ENCODE measurements at places on chromosomes 7 and 10. TPM values are rescaled to one million over a fixed set of nuclear protein-coding genes. Genes with fewer than 3 reads are reported as not detected.

- DNase-seq: no peak
- no peak overlapping the region for H3K4me3 ChIP-seq
- no peaks in the 10 kb centered on the region for H3K36me3 ChIP-seq
Measured at GRCh38 chr10:14608381-14609001, 166.2 kb downstream of the FAM107B start.

DNA sequence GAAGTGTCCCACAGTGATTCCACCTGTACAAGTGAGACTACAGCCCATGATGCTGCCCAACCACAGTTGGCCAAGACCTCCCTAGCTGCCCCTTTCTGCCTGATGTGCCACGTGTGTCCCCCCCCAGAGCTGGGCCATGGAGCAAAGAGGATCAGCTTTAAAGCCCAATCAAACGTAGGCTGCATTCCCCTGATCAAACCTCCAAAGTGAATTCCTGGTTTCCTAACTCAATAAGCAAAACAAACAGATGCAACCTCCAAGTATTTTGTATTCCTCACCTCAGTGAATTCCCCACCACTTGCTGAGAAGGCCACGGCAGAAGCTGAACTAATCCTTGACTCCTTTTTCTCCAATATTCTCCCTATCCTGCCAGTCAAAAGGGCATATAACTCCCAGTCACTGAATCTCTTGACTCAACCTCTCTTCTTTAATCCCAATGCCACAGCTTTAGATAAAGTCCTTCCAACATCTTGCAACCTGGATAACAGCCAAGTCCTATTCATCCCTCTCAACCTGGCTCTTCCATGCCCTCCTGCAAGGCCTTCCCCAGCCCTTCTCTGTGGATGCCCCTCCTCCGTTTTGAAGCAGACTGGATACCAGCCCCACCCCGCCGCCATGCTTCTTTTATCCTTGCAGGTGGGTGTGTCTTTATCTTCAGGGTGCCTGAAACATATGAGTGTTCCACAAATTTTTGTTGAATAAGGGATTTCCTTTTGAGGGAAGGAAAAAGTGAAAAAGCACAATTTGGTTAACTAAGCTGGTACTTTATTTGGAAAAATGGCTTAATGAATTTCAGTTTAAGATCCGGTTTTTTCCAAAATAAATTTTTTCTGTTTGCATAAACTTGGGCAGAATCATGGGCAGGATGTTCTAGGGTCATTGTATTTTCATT is 285.2 kb upstream of the MKLN1 start:
- H3K4me3 ChIP-seq: no peak overlapping the region
- peaks cover 31% of the 10 kb centered on the region for H3K36me3 ChIP-seq
- no peak for DNase-seq
- H3K27ac ChIP-seq: peak overlapping the region; percentile 6

DNA sequence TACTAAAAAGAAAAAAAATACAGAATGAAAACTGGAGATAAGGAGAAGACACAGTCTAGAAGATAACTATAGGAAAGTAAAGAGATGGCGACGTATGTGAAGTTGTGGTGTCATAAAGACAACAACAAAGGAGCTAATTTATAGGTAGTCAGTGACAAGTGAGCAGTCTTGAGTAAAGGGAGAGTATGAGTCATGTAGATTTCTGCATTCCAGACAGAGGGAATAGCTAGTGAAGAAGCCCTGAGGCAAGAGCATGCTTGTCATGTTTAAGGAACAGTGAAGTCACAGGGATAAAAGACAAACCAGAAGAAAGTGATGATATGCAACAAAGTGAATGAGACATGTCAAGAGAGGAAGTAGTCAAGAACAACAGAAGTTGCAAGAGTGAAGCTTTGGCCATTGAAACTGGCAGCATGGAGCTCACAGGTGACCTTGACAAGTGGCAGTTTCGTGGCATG is 2.3 kb upstream of the MIOS start:
- peaks cover 5% of the 10 kb centered on the region for H3K36me3 ChIP-seq
- H3K4me1 ChIP-seq: peaks cover 4% of the 10 kb centered on the region
- no peaks in the 10 kb centered on the region for H3K27me3 ChIP-seq

GRCh38 chr7:81355911-81356310 is 413.9 kb downstream of the HGF start:
- H3K27me3 ChIP-seq: no peaks in the 10 kb centered on the region
- no peak overlapping the region for H3K4me3 ChIP-seq

GRCh38 chr7:114789161-114789560 is 132.7 kb upstream of the MDFIC start:
- peak overlapping the region; percentile 66 for H3K27ac ChIP-seq
- peak; percentile 17 for DNase-seq
- no peak overlapping the region for H3K4me3 ChIP-seq
- H3K27me3 ChIP-seq: no peaks in the 10 kb centered on the region
- H3K36me3 ChIP-seq: peaks cover 6% of the 10 kb centered on the region

DNA sequence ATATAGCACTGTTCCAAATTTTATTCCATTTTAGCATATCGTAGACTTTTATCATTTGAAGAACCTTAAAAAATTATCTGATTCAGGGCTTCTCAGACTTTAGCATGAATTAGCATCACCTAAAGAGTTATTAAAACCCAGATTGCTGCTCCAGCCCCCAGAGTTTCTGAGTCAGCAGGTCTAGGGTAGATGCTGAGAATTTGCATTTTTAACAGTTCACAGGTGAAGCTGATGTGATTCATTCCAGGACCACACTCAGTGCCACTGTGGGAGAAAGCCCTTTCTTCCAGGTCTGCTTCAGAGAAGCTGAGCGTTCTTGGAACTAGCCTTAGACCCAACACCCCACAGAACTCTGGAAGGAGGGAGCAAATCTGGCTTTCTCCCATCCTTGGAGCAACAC is 174.1 kb upstream of the YAE1 start:
- no peaks in the 10 kb centered on the region for H3K36me3 ChIP-seq
- H3K27ac ChIP-seq: no peak overlapping the region
- DNase-seq: no peak
- H3K4me3 ChIP-seq: no peak overlapping the region
- H3K4me1 ChIP-seq: no peaks in the 10 kb centered on the region

FUOM gene
- 16.6 TPM for total RNA-seq

Measured in MCF 10A (cell line).